Kidney capillary endothelial cell (primary cell): ENCODE measurements at places on chromosomes 3 and 15.
A peak's percentile ranks its signal among the peaks of the same experiment; 100 is the strongest.

- peak; percentile 60 for DNase-seq
These were observed 9.2 kb downstream of the FAM162A start for GRCh38 chr3:122392868-122393844.

DNA sequence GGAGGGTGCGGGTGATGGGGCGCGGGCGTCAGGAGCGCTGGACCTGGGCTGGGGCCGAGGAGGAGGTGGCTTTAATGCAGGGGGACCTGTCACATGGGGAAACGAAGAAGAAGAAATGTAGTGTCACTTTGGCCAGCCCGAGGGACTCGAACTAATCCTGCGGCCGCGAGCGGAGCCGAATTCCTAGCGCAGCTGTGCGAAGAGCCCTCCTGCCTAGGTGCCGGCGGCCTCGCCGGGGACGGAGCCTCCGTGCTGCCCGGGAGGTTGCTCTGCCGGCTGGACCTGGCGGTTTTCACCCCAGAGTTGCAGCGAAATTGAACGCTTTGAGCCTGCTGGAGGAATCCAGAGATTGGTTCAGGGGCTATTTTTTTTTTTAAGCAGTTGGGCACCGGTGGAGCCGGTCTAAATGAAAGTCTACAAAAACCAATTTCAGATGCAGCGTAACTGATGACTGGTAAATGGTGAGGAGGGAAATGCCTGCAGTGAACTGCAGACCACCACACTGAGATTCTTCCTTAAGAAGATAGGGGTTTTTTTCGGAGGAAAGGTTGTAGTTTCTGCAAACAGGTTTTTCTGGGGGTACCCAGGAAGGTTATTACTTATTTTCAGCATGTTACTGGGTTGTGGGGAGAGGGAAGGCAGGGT, 662 bp downstream of the TMEM108 start:
- no peak for DNase-seq

- no peak for DNase-seq
These were observed 42.1 kb upstream of the CTDSPL start for GRCh38 chr3:37819591-37819990.

DNA sequence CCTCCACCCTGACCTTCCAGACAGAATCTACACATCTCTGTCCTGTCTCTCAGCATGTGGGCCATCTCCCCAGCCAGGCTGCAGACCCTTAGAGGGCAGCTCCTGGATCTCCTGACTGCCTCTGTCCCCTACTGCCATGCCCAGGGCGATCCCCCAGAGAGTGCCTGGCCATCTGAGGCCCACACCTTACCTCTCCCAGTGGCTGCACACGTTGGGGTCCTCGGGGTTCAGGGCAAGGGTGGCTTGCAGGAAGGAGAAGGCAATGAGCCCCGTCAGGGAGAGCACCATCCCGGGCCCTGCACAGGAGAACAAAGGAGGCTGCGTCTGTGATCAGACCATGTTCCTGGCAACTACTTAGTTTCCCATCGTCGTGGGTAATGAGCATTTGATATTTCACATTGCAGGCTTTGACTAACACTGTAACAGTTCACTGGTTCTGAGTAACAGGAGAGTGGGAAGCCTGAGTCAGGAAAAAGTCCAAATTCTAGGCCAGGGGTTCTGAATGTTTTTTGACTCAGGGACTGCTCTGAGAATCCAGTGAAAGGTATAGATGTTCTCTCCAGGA, 125.4 kb downstream of the MEGF11 start:
- no peak for DNase-seq

- no peak for DNase-seq
These were observed 34.9 kb downstream of the RNU5B-1 start for GRCh38 chr15:65339416-65339815.

DNA sequence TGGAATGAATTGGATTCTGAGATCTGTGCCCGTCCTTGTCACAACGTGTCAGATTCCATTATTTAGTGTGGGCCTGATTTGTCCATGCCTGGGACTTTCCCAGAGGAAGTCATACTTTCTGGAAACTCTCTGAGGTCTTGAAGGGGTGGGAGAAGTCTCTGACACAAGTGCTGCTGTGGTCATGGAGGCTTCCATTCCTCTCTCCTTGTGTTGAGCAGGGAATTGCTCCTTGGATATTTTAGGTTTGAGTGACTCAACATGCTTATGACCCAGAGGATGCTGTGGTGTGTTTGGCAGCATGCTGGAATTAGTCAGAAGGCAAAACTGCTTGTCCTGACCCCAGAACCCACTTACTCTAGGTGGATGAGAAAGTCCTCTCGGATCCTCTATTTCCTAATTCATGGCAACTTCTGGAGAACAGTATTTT, 132.1 kb downstream of the LPP start:
- DNase-seq = peak; percentile 79

GRCh38 chr15:66868918-66869317, 166.9 kb downstream of the SMAD6 start:
- no peak for DNase-seq

DNA sequence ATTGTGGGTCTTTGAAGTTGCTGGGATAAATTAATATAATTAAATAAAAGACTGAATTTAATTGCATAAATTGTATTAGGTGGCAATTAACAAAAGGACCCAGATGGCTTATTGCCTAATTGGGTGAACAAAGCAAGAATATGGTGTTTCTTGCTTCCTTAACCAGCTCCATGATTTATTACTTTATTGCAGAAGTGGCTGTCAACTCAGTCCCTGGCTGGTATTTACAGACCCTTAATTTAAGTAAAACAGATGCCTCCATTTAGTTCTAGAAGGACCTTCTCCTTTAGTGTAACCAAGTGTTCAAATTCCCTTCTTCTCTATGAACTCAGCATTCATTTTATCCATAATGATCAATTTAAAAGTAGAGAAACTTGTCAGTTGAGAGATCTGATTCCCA, 35.1 kb downstream of the DPH3 start:
- no peak for DNase-seq

DNA sequence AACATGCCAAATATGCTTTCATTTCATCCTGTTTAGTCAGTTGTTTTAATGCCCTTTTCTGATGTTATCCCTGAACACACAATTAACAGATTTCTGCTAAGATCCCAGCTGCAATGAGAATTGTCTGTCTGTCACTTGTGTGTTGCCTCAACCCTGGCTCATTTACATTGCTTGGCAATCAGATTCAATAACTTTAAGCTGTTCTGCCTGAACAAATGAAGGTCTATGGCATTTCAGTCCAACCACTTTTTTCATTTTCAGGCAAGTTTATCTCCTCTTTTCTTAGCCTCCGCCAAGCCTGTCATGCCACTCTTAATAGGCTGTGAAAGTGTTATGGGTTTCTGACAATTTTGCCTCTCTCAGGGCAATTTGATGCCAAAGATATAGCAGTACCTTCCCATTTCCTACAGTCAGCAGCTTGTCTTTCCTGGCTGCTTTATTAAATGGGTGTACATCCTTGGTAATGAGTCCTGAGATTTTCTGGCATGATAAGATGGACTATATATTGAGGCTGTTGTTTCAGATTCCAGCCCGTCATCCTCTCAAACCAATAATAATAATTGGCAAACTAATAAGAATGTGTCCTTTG, 68.7 kb upstream of the ADAMTS9 start:
- no peak for DNase-seq

DNA sequence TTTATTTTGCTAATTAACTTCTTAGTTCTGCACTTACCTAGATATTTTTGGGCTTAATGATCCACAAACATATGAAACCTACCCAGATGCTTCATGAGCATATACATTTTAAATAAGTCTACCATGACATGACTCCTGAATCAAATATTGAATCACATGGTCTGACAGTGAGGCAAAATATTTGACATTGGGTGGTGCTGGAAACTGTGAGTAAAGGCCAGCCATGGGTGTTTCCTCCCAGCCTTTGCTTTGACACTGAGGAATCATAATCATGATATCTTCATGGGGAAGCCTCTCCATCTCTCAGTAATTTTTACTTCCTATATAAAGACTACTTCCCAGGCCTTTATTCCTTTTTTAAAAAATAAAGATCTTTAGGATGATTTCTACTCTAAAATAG, 22.8 kb upstream of the SSR3 start:
- no peak for DNase-seq

DNA sequence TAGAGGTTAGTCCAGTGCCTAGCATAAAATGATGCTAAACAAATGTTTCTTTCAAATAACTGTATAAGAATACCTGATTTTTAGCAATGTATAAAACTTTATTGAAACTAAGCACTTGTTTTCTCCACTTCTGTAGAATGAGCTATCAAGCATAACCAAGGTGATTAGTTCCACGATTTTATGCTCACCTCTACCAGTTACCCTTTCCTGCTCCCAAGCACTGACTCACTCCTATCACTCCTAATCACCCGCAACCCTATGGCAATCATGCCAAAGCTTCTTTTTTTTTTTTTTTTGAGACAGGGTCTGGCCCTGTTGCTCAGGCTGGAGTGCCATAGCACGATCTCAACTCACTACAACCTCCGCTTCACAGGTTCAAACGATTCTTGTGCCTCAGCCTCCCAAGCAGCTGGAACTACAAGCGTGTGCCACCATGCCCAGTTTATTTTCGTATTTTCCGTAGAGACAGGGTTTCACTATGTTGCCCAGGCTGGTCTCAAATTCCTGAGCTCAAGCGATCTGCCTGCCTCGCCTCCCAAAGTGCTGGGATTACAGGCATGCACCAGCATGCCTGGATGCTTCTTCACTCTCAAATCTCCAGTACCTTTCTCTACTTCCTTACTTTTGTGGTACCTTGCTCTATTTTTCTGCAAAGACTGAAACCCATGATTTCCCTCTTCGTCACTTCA, 3.9 kb downstream of the HSPBAP1 start:
- no peak for DNase-seq

DNA sequence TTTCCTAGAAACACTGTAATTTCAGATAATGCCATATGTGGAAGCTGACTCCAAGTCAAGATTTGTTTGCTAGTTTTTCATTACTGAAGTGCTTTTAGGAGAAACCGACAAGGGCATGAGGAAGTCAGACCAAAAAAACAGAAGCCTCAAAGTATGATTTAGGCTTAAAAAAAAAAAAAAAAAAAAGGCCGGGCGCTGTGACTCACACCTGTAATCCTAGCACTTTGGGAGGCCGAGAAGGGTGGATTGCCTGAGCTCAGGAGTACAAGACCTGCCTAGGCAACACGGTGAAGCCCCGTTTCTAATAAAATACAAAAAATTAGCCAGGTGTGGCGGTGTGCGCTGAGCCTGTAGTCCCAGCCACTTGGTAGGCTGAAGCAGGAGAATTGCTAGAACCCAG, 11.6 kb downstream of the RPL15 start:
- no peak for DNase-seq

- no peak for DNase-seq
These were observed 1.9 kb upstream of the ICE2 start for GRCh38 chr15:60480888-60481287.

DNA sequence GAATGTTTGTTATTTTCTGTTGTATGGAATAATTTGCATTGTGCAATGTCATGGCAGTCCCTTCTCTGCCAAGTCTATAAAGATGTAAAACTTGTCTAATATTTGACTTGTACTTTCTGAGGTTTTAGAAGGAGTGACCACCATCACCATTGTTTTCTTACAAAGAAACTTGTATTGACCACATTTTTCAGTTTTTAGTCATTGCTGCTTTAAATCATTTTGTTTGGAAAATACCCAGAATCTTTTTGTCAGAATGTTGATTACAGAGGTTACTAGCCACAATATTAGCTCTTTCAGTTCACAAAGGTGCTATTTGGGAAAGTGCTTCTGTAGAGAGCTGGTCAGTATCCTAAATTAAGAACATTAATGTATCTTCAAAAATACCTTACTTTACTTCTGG, 532.4 kb upstream of the GBE1 start:
- DNase-seq = no peak

GRCh38 chr3:127005864-127006500, 23.1 kb downstream of the PLXNA1 start:
- no peak for DNase-seq

DNA sequence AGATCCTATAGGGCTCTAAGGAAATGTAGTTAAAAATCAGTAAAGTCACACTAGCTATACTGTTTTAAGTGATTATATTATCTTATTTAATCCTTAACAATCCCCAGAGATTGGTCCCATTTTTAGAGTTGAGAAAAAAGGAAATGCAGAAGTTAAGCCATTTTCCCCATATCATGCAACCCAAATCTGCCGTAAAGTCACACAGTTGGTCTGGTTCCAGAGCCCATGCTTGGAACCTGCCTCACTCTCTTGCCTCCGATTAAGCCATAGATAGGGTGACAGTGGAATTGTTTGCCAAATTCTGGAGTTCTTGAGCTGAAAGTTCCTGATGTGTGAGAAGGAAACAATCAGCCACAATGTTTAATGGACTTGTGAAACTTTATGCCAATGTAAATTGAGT, 2.3 kb upstream of the P2RY13 start:
- DNase-seq = no peak

- DNase-seq = no peak
These were observed 16.7 kb upstream of the SOX2 start for GRCh38 chr3:181694805-181695660.

- peak; percentile 40 for DNase-seq
These were observed 171.2 kb downstream of the KLHL25 start for GRCh38 chr15:85623315-85624049.
